ENCODE measurements at places on chromosomes 3 and 15.

DNA sequence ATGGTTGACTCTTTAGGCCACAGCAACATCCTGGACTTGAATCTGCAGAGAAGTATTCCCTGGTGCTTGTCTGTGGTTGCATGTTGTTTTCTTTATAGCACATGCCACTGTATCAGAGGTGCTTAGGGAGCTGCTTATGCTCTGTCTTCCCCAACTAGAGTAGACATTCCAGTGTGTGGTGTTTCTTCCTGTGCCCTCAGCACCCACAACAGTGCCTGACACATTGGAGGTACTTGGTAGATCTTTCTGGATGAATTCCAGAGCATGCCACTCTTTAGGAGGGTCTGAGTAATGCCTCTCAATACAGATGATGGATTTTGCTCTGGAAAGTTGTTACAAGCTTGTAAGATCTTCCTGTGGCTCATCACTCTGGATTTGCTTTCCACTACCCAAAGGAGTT, 117.6 kb downstream of the CHDH start:
- no peak for DNase-seq

DNA sequence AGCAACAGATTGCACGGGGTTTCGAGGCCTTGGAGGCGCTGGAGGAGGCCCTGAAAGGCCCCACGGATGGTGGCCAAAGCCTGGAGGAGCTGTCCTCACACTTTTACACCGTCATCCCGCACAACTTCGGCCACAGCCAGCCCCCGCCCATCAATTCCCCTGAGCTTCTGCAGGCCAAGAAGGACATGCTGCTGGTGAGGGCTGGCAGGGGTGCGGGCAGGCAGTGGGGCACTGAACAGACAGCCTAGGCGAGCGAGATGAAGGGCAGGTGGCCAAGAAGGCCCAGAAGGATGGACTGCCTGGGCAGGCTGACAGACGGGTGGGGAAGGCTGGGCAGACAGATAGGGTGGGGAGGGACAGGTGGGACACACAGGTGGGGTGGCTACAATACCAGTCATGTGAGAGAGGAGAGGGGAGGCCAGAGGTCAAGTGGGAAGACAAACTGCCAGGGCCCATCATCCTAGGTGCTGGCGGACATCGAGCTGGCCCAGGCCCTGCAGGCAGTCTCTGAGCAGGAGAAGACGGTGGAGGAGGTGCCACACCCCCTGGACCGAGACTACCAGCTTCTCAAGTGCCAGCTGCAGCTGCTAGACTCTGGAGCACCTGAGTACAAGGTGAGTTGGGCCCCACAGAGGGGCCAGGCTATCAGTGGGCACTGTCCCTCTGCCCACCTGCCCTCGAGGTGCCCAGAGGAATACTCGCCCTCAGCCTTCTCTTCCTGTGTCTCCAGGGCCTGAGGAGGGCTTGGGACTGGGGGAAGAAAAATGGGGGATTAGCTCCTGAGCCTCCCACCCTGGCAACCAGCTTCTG, 3.1 kb downstream of the PARP3 start:
- no peak for DNase-seq

GRCh38 chr3:61819861-61820260, 258.5 kb downstream of the PTPRG start:
- no peak for DNase-seq

GRCh38 chr3:168467115-168467714, 371.5 kb upstream of the GOLIM4 start:
- no peak for DNase-seq

GRCh38 chr3:16350597-16351318, 85.7 kb downstream of the OXNAD1 start:
- DNase-seq = no peak

DNA sequence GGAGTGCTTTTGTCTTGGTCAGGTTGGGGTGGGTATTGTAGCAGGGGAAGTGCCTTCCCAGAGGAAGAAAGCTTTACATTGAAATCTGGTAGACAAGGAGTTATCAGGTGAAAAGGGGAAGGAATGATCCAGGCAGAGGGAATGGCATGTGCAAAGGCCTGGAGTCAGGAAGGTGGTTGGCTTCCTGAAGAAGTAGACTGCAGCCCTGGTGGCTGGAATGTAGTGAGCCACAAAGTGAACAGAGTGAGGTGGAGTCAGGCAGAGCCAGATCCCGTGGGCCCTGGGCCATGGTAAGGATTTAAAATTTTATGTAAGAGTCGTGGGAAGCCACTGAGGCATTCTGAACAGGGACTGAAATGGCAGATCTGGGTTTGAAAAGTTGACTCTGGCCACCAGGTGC, 58.3 kb downstream of the RAB11A start:
- no peak for DNase-seq

GRCh38 chr3:148789146-148789545, 38.5 kb upstream of the CPB1 start:
- DNase-seq = no peak

- no peak for DNase-seq
Measured at GRCh38 chr15:101804941-101805340, 1.6 kb downstream of the OR4F6 start.

DNA sequence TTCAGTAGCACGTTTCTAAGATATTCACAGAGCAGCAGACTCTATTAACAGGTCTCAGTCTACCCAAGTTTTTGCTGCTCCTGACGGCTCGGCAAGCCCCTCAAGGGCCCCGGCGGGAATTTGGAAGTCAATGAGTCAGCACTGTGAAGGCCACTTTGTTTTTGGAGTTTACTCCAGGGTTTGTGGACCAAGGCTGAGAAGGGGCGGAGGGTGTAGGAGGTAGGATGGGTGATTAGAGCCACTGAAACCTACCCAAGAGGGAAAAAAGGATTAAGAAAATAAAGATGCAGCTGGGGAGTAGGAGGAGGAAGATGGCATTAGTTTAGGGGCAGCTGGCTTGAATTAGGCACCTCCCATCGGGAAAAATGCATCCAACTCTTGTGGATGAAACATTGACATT, 87.6 kb downstream of the BDH1 start:
- DNase-seq = no peak

DNA sequence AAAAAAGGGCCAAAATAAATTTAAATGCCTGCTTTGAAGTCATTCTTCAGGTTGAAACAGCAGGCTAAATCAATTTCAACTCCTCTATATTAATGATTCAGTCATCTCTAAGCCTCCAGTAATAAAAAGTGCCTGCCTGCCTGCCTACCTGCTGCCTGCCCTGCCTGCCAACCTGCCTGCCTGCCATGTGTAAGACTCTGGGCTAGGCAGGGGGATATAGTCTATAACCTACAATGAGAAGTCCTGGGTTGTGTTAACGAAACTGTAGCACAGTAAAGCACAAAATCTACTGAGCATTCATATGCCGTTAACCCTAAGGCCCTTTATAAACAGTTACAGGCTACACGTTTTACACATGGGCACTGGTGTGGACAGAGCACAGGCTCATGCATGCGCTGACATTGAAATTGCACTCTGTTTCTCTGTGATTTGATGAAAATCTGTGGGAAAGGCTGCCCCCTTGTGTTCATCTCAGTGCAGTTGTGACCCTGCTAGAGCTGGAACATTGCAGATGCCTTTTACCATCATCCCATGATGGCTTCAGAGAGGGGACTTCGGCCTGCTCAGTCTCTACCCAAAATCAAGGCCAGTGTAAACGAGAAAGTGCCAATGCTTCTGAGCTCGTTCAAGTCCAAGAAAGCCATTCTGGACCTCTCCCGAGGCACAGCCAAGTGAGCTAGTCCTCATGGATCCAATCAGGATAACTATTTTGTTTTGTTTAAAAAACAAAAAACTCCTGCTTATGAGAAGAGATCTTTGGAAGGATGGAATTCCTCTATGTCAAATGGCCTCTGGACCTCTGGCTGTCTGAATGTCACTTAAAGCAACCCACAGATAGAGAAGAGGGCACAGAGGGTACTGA, 64.6 kb downstream of the EFL1 start:
- DNase-seq = peak; percentile 29

- DNase-seq = no peak
Measured at GRCh38 chr3:107370907-107371306, 6.3 kb upstream of the CCDC54 start.

DNA sequence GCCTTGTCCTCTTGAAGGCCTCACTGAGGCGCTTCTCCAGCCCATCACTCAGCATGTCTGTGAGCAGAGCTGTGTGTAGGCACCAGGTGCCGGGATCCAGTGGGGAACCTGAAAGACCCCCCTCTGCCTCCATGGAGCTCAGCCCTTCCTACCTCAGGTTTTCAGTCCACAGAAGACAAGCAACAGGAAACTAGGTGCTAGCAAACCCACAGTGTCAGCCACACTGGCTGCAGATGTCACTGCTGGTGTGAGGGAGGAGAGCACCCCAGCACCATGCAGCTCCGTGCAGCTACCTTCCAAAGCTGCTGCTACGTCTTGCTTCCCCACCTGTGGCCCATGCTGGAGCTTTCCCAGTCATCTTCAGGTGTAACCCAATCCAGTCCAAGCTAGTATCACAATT, 17.9 kb downstream of the PSTPIP1 start:
- peak; percentile 35 for DNase-seq

DNA sequence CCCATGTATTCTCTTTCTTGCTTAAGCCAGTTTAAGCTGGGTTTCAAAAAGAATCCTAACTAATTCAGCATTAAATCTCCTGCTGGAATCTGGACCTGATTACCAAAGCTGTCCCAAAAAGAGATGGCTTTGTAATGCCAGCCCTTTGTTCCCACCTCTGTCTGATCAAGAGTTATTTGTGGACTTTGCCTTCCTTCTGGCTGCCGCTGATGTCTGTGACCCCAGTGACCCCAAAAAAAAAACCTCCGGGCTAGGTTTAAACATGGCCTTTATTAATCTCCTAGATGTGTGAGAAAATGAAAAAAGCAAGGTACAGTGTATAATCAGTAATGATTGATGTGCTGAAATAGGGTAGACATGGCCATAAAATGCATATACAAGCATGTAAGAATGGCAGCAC, 20.7 kb downstream of the CRYGS start:
- DNase-seq = no peak

DNA sequence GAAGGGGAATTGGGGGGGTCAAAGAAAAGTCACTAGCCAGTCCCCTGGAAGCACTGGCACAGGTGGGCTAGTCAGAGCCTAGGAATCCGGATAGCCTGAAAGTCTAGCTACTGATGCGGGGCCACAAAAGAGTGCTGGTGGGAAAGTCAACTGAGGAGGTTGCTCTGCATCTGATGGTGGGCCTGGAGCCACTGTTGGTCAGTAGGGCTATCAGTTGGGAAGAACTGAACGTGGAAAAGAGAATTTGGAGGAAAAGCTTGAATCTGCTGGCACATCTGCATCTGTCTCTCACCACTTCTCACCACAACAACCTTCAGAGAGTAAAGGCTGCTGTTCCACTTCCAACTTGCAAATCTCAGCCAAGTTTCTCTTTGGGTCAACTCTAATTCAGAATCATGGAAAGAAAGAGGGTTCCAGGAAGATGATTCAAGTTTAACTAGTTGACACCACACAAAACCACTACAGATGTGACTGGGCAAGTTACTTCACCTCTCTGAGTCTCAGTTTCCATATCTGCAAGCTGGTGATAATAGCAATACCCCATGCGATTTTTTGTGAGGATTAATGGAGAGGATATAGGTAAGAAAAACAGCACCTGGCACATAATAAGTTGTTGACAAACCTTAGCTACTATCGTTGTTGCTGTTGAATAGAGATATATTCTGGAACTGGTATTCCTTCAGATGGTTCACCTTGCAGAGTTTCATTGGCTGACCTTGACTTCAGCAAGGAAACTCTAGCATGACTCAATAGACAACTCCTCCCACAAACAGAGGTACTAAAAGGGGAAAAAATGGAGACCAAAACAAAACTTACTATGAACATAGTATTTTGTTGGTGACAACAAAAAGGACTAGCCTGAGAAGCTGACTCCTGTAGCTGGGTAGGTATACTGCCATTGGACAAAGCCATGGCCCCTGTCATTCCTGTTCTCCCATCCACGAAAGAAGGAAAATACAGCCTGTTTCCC, 280.2 kb upstream of the STT3B start:
- DNase-seq = no peak

DNA sequence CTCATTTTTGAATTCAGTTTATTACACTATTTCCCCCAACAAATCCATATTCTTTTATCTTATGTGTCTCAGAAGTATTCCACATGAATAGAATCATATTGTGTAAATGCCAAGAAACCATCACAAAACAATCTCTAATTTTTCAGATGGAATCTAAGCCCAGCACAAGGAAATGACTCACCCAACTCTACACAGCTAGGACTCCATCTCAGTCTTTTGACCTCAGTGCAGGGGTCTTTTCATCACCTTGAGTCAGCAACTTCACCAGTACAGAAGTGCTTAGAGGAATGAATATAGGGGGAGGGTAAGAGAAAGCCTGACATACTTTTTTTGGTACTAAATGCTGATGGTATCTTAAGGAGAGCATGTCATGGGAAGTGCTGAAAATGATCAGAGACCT, 169.3 kb upstream of the LRRN1 start:
- no peak for DNase-seq

DNA sequence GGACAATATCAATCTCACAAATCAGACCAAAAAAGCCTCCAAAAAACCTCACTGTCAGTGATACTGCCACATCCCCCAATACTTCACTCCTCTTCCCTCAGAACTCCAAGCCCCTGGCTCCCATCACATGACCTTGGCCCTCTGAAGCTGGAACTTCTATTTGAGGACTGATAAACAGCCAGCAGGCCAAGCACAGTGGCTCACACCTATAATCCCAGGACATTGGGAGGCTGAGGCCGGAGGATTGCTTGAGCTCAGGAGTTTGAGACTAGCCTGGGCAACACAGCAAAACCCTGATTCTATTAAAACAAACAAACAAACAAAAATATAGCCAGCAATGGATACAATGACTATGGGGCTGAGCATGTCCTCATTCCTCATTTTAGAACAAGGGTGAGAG, 55.2 kb downstream of the MAP4 start:
- no peak for DNase-seq

DNA sequence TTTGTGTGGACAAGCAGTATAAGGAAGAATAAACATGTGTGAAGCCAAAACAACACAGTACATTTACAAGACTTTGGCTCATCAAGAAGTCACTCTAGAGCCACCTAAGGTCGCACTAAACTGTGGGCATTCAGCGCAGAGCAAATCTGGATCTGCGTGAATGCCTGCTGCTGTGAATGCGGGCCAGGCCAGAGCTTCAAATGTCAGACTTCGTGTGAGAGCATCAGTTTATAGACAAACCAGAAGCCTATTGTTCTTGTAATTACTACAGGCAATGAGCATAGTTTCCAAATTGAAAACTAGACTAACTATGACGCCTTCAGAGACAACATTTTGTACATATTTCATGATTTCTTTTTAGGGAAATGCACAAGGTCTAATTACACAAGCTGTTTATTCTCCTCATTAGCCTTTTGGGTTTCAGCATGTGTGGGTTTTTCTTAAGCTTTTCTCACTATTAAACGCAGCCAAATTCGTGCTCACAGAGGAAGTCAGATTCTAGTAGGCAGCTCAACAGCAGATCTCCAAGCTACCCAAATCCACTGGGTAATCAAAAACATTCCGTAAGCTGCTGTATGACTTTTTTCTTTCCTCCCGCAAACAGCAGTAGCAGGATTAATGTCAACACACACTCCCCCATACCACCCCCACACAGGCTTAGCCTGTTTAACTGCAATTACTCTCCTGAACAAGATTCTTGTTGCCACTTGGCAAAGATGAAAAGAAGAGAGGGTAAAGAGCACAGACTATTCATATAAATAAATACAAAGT, 84.5 kb upstream of the SETMAR start:
- no peak for DNase-seq

- DNase-seq = no peak
Measured at GRCh38 chr3:178486903-178487302, 49.3 kb upstream of the KCNMB2 start.

GRCh38 chr3:117234331-117234730, 524.8 kb downstream of the TUSC7 start:
- DNase-seq = no peak

- DNase-seq = no peak
Measured at GRCh38 chr15:68305420-68305871, 27.9 kb downstream of the FEM1B start.

Measured in effector CD4-positive, alpha-beta T cell (primary cell).